ENCODE measurements at places on chromosomes 2 and 18. TPM values are rescaled to one million over a fixed set of nuclear protein-coding genes. Genes with fewer than 3 reads are reported as not detected.

CDKL4 gene
- total RNA-seq, result not detected

DNA sequence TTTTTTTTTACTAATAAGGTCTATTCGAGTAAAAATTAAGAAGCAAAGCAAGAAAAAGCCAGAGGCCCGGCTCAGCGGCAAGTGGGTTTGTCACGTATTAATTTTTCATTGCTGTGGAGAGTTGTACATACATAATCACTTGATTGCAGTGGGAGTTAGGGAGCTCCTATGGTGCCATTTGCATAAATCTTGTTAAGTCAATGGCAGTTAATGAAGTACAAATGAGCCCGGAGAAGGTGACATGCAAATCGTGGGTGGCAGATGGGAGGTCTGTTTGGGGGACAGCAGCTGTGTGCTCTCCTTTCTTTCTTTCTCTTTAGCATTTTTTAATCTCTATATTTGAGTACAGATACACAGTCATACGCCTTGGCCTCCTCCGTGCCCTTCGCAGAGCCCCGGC is 317.0 kb downstream of the AGAP1 start:
- peaks cover 28% of the 10 kb centered on the region for H3K36me3 ChIP-seq
- no peaks in the 10 kb centered on the region for H3K4me1 ChIP-seq
- DNase-seq, result no peak
- no peak overlapping the region for H3K27ac ChIP-seq
- H3K27me3 ChIP-seq, result no peaks in the 10 kb centered on the region

DNA sequence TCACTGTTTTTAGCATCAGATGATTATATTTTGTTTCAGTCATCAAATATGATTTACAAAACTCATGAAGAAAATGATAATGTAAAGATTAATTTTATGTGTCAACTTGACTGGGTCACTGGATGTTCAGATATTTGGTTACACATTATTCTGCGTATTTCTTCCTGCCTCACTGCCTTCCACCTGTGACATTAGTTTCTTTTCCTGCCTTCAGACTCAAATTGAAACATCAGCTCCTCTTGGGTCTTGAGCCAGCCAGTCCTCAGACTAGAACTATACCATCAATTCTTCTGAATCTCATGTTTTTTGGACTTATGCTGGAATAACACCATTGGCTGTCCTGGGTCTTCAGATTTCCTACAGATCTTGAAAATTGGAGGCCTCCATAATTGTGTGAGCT is 96.7 kb downstream of the ZNF385B start:
- H3K4me3 ChIP-seq, result no peak overlapping the region
- H3K4me1 ChIP-seq, result no peaks in the 10 kb centered on the region
- no peaks in the 10 kb centered on the region for H3K36me3 ChIP-seq
- no peaks in the 10 kb centered on the region for H3K27me3 ChIP-seq
- no peak overlapping the region for H3K27ac ChIP-seq
- no peak for DNase-seq

DNA sequence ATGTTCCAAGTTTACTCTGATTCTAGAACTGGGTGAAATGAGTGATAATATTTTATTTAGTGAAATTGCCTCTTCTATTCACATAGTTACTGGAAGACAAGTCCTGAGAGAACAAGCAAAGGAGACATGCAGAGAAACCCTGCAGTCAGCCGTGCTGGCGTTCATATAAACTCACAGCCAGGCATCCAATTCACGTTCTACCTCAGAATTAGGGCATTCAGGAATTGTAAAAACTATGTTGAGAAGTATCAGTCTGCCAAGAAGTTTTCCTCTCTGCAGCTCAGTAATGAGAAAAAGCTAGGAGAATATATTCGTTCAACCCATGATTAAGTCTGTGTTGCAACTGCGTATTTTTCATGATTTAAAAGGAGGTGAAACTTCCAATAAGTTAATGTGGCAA is 156.2 kb upstream of the DSEL start:
- peak overlapping the region; percentile 52 for H3K27ac ChIP-seq
- H3K4me3 ChIP-seq, result no peak overlapping the region
- H3K27me3 ChIP-seq, result no peaks in the 10 kb centered on the region
- DNase-seq, result no peak
- no peaks in the 10 kb centered on the region for H3K36me3 ChIP-seq

- no peak overlapping the region for H3K27ac ChIP-seq
- no peak for DNase-seq
- H3K36me3 ChIP-seq, result no peaks in the 10 kb centered on the region
- no peak overlapping the region for H3K4me3 ChIP-seq
- peaks cover 8% of the 10 kb centered on the region for H3K27me3 ChIP-seq
Observed at GRCh38 chr18:10088734-10089133, 174.9 kb downstream of the VAPA start.

- H3K4me1 ChIP-seq, result peaks cover 14% of the 10 kb centered on the region
- H3K27me3 ChIP-seq, result no peaks in the 10 kb centered on the region
- no peak overlapping the region for H3K27ac ChIP-seq
- no peak for DNase-seq
Observed at GRCh38 chr2:177324797-177325196, 60.3 kb upstream of the NFE2L2 start.
